NCI-H1092 (cell line): ENCODE measurements at places on chromosomes 2 and 18.

- no peak for DNase-seq
Measured at GRCh38 chr2:37168217-37168981, 11.6 kb upstream of the EIF2AK2 start.

- peak; percentile 14 for DNase-seq
Measured at GRCh38 chr2:69309351-69310110, 77.5 kb downstream of the GFPT1 start.

DNA sequence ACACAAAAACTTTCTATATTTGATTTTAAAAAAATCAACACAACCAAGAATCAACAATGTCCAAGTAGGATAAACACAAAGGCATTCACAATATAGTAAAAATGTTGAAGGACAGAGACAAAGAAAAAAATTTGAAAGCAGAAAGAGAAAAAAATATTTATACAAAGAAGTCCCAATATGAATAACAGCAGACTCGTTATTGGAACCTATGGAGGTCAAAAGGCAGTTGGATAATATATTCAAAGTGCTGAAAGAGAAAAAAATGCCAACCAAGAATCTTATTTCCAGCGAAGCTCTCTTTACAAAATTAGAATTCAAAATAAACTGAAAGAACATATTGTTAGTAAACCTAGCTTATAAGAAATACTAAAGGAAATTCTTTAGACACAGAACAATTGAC is 859.5 kb downstream of the LRP1B start:
- DNase-seq, result no peak

GRCh38 chr2:150030436-150031190 is 443.0 kb upstream of the MMADHC start:
- no peak for DNase-seq

- no peak for DNase-seq
Measured at GRCh38 chr2:241133436-241133820, 15.8 kb downstream of the PASK start.

DNA sequence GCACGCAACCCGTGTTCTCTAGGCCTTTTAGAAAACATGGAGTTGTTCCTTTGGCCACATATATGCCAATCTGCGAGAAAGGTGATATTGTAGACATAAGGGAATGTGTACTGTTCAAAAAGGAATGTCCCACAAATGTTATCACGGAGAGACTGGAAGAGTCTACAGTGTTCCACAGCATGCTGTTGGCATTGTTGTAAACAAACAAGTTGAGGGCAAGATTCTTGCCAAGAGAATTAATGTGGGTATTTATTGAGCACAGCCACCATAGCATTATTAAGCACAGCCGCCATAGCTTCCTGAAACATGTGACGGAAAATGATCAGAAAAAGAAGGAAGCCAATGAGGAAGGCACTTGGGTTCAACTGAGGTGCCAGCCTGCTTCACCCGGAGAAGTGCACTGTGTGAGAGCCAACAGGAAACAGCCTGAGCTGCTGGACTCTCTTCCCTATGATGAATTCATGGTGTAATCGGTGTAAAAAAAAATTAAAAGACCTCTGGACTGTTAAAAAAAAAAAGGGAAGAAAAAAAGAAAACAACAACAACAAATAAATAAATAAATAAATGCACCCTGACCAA is 29.0 kb upstream of the REL start:
- no peak for DNase-seq

GRCh38 chr2:99340669-99341236 is 3.6 kb downstream of the EIF5B start:
- no peak for DNase-seq

DNA sequence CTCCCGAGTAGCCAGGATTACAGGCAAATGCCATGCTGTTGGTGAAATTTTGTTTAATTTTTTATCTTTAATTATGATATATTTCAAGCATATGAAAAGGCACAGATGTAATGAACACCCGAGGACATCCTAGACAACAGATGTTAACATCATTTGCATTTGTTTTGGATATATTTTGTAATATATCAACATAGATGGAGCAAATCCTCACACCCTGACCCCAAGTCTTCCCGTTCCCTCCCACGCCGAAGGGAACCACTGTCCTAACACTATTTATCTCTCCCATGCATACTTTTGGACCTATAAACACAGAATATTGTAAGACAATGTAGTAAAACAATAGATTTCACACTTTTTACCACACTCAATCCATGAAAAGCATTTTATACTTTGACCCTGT is 99.5 kb downstream of the GFPT1 start:
- no peak for DNase-seq

DNA sequence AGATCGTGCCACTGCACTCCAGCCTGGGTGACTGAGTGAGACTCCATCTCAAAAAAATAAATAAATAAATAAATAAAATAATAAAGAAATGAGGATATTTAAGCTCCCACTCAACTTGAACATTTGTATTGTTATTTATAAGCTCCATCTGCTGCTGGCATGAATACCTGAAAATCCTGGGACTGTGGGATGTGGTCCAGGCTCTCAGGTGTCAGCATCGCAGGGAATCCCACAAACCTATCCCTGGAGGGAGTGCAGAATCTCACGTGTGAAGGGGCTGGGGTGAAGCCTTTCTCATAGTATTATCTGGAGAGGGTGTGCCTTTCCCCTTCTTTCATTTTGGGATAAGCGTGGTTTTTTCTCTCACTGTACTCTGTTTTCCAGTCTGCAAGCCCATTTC is 47.4 kb upstream of the POLE4 start:
- DNase-seq, result no peak

GRCh38 chr18:74064510-74064909 is 83.1 kb downstream of the FBXO15 start:
- DNase-seq, result no peak

DNA sequence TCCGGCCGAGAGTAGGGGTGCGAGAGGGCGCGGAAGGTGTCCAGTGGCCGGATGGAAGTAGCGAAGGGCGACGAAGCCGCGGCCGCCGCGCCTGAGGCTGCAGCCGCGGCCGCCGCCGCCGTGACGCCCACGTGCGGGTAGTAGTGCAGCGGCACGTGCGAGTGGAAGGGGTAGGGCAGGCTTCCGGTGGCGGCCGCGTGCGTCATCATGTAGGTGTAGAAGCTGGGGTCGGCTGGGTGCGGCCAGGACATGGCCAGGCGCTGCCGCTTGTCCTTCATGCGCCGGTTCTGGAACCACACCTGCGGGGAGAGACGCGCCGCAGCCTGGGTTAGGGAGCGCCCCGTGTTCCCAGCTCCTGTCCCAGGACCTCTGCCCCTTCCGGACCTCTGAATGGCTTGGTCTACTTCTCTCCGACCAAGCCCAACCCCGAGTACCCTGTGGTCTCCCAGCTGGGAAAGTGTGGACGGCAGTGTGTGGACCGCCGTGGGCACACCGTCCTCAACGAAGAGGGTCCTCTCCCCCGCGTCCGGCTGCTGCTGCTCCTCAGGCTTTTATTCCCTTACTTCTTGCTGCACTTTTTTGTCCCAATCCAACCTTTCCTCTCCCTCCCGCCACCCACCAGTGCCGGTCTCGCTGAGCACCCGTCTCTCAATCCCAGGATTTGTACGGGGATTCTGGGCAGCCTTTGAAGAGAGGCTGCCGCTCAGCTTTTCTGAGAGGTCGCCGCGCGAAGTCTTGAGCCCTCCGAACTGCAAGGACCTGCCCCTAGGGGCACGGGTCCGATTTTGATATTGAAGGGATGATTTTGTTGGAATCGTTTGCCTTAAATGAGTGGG is 3.0 kb downstream of the EVX2 start:
- DNase-seq, result no peak

DNA sequence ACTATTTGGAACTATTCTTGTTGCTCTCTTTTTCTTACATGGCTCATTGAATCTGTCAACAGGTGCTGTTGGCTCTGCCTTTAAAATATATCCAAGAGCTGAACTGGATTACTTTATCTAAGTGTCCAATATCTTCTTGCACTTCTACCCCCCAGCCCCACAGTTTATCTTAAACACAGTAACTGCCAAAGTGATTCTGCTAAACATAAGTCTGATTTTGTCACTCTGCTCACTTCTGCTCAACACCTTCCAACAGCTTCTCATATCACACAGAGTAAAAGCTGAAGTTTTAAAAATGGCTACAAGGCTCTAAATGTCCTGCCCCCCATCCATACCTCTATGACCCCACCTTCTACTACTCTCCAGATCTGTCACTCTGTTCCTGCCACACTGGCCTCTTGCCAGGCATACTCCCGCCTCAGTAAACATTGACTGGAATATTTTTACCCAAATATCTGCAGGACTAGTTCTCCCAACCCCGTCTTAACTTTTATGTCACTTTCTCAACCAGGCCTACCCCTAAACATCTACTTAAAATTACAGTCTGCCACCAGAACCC is 130.7 kb downstream of the CCDC148 start:
- no peak for DNase-seq
